Cardiac muscle cell (in vitro differentiated cells and primary cell): ENCODE measurements at places on chromosomes 12 and 14. TPM values are rescaled to one million over a fixed set of nuclear protein-coding genes. Genes with fewer than 3 reads are reported as not detected.

Gene FAM234B
- polyA plus RNA-seq, result 4.5 and 5.0 TPM in 2 replicates

GRCh38 chr12:125276567-125276966 lies 211.3 kb downstream of the AACS start:
- peak; percentile 44 for DNase-seq

Gene P2RX2
- not detected in 2 replicates for polyA plus RNA-seq

Gene HOXC5
- polyA plus RNA-seq, result not detected in 2 replicates

Gene APOF
- not detected in 2 replicates for polyA plus RNA-seq
